ENCODE measurements at places on chromosomes 7 and 10.

GRCh38 chr7:159032322-159032721, 112.3 kb downstream of the VIPR2 start:
- no peak for DNase-seq

GRCh38 chr10:65017523-65017922, 1496.3 kb downstream of the REEP3 start:
- no peak for DNase-seq

- no peak for DNase-seq
These were observed 56.3 kb downstream of the ASB13 start for GRCh38 chr10:5609952-5610616.

GRCh38 chr7:124649397-124650014, 116.1 kb downstream of the GPR37 start:
- DNase-seq = no peak

GRCh38 chr7:27141137-27141922, 2.2 kb downstream of the HOXA5 start:
- no peak for DNase-seq

Data from iPS-NIHi11 (cell line).